Fibroblast of skin of abdomen (primary cell): ENCODE measurements at places on chromosomes 1 and 21.

- no peak for DNase-seq
Measured at GRCh38 chr21:43308101-43308814, 118.7 kb downstream of the SIK1 start.

DNA sequence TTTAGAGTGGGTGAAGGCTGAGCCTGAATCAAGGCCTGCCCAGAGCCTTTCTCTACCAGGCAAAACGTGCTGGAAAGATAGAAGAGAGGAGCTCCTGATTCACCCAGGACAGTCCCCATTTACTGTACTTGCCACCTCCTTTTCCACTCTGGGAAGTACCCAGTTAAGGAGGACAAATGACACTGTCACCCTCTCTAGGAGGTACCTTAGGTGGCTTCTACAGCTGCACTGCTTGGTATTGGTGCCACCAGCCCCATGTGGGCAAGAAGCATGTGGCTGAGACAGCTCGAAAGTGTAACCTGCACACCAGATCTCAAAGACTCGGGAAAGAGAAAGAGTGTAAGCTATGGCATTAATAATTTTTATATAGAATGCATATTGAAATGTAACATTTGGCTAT lies 42.3 kb downstream of the RUNX1 start:
- DNase-seq = no peak

GRCh38 chr1:40564506-40564905 lies 33.1 kb downstream of the ZNF684 start:
- DNase-seq = no peak

DNA sequence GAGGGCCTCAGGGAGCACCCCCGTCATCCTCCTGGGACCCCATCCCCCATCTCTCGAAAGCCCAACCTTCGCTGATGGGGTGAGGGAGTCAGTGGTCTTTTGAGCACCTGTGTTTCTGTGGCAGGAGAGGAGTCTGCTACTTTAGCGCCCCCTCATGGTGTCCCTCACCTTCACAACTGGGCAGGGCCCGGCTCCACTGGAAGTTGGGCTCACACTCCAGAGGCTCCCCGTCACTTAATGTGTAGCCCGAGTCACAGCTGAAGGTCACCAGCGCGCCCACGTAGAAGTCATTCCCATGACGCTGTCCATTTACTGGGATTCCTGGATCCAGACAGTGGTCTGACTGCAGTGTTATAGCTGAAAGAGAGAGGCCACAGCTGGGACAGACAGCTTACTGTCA lies 139.5 kb upstream of the HMGB4 start:
- no peak for DNase-seq

DNA sequence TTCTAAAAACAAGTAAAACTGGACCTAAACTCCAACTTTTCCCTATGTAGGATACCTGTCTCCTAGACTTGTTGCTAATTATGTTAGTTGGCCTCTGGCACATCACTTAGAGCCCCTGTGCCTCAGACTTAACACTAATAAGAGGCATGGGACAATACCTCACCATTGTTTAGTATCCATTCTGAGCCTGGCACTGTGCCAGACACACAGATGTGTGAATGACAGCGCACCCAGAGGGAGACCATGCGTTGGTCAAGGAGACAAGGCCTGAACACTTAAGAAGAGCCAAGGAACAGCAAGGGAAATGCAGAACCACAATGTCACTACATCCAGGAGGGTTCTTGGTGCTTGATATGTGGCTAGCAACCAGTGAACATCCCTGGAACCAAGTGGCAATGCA lies 189.1 kb downstream of the FGGY start:
- no peak for DNase-seq

DNA sequence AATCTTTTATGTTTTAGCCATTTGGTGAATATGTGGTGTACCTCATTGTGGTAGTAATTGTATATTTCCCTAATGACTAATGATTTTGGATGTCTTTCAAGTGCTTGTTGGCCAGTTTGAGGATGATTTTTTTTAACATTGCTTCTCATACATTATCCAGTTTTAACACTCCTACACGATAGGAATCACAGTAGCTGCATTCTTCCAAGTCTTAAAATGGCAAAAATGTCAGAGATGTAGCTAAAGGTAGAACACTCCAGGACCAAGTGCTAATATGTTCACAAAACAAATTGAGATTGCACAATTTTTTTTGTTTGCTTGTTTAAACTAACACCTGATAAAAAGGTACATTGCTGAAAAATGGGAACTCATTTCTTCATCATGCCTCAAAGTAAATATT lies 11.7 kb downstream of the USP25 start:
- DNase-seq = peak; percentile 71

GRCh38 chr1:108815566-108815965 lies 41.3 kb downstream of the AKNAD1 start:
- no peak for DNase-seq

DNA sequence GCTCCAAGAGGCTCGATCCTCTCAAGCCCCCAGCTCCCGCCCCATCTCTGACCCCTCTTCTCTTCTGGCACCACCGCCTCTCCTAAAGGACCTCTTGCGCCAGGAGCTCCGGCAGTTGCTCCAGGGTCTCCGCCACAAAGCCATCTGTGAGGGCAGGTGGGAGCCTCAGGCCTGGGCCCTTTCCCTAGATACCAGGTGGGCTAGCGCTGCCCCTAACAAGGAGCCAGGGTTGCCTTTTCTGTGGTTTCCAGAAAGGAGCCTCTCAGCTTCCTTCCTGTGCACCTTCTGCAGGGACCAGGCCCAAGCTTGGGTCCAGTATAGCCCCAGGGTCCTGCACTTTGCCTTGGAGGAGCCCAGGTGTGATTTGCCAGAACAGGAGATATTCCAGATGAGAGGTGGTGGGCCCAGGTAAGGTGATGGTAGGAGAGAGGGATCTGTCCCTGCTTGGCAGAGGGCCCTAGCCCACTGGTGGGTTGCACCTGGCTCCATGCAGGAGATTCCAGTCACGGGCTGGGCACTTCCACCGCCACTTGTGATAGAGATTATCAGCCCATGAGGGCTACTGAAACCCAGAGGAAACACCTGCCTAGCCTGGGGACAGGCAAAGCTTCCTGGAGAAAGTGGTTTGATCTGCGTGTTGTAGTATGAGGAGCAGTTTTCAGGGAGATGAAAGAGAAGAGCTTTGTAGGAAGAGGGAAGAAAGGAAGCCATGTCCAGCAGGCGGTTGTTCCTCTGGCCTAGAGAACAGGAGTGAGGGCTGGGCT lies 1.0 kb downstream of the CCDC24 start:
- no peak for DNase-seq

- DNase-seq = peak; percentile 26
Measured at GRCh38 chr1:116076831-116077230, 34.4 kb upstream of the MAB21L3 start.

DNA sequence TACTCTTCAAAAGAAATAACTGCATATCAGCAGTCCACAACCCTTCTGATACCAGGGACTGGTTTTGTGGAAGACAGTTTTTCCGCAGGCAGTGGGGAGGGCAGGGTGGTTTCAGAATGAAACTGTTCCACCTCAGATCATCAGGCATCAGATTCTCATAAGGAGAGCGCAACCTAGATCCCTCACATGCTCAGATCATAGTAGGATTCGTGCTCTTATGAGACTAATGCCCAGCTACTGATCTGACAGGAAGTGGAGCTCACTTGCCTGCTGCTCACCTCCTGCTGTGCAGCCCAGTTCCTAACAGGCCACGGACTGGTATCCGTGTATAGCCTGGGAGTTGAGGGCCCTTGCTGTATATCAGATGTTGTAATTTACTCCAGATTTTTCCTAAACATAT lies 11.5 kb downstream of the RO60 start:
- no peak for DNase-seq

- no peak for DNase-seq
Measured at GRCh38 chr1:118970451-118970850, 17.7 kb downstream of the TBX15 start.

DNA sequence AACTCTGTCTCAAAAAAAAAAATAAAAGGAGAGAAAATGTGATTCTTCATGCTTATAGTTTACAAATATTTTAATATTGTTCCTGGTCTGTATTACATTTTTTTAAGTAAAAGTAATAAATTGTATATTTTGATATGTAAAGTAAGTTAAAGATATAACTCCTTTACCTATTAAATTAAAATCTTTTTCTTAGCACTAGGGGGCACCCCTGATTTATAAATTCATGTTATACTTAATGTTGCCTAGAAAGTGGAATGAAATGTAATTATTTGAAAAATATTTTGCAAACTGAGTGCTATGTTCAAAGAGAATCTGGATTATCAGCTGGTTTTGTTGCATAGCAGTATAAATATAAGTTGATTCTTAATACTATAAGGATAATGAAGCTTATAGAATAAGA lies 49.2 kb downstream of the RALGPS2 start:
- DNase-seq = peak; percentile 31

DNA sequence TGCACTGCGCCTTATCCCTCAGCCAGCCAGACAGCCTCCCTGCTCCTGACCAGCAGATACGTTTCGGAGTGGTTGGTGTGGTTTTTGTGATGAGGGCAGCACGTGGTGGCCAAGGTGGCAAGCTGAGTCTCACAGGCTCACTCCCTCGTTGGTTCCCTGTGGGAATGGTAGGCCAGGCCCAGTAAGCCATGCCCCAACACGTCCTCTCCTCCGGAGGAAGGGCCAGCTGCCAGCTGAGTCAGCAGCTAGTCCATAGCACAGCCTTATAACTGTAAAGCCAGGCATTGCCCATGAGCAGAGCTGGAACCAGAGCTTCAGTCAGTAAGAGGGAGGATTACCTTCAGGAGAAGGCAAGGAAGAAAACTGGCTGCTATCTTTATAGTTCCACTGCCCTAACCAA lies 29.5 kb downstream of the SZRD1 start:
- DNase-seq = peak; percentile 72

DNA sequence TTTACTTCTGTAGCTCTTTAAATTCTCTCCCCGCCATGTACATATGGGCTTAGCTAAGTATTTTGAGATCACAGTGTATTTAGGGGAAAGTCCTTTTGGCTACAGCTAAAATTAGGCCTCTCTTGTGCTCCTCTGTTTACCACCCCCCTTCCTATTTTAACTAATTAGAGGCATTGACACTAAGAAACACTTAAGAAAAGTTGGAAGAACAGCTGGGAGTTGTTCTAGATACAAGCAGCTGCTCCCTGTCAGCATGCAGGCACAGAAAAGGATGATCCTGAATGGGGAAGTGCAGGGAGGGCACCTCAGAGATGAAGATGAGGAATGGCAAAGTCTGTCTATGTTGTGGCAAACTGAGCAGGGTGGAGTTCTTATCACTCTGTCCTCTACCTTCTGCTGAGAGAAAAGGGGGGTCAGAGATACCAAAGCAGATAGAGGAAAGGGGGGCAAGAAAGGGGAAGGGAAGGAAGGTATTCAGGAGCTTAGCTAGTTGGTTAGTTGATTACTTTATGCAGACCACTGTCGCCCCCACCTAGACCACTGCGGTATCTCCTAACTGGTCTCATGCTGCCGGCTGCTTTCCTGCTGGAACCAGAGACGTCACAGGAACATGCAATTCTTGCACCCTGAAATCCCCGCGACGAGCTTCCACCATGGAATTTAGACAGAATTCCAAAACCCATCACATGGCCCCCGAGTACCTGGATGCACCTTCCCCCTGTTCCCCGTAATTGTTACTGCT lies 82.4 kb upstream of the HOOK1 start:
- no peak for DNase-seq

DNA sequence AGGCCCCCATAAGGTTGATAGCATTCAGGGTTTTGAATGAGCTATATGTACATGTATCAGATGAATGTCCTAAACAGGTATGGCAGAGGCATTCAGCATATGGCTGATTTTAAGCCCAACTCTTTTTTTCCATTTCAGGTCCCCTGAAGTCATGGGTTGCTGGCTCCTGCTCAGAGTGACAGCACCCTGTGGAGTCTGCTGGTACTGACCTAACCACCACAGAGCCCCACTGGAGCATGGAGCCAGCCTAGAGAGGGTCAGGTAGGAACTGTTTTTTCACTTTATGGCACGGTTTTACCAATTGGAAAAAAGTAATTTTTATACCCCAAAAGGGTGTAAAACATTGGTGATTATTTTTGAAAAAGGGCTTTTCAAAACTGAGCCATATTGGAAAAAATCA lies 82.5 kb upstream of the MPC2 start:
- DNase-seq = no peak

DNA sequence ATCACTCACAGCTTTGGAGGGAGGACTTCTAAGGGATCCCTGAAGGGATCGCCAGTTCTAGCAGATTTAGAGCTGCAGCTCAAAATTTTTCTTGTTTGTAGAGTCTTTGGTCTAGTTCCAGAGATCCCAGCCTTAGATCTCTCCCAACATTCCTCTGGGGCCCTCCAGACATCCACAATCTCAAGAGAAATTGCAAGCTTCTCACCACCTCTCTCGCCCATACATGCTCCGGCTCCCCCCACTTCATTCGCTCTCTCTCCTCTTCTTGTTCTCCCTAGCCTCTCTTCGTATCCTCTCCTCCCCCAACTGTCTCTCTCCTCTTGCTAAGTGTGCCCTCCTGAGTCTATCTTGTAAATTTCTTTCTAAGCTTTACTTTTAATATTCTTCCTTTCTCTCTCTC lies 15.1 kb upstream of the TUT4 start:
- peak; percentile 14 for DNase-seq

DNA sequence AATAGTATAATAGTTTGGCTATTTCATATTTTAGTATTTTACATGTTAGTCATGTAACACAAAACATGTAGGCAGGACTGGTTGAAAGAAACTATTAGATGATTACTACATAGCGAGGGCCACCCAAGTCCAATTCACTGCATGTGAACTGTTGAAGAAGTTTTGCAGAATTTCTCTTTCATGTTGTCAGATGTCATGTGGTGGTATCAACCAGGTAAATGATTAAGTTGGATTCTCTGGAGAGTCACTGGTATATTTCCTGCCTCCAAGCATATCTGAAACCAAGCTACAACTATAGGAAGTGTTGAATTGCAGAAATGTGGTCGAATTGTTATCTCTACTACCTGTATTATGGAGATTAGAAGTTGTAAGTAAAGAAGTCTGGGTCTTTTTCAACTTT lies 137.8 kb upstream of the DPYD start:
- no peak for DNase-seq

GRCh38 chr1:30908696-30909364 lies at the start of gene SDC3:
SDC3 (minus strand) TSS chr1:30908758; CDS start chr1:30908586, 172 bp downstream.
- peak; percentile 45 for DNase-seq
